ENCODE measurements at places on chromosomes 16 and 17.

- DNase-seq = no peak
These were observed 1.4 kb downstream of the PPP1R9B start for GRCh38 chr17:50149091-50149416.

DNA sequence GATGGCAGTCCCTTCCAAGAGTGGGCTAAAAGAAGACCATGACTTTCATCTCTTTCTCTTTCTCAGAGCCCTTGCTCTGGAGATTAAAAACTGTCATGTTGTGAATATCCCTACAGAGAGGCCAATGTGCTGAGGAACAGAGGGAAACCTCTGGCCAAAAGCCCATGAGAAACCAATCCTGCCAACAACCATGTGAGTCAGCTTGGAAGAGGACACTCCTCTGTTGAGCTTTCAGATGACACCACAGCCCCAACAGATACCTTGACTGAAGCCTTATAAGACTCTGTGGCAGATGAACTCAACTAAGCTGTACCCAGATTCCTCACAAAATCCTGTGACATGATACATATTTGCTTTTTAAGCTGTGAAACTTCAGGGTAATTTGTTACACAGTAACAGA lies 19.6 kb downstream of the CPPED1 start:
- no peak for DNase-seq

- DNase-seq = no peak
These were observed 988 bp downstream of the CIAO3 start for GRCh38 chr16:739560-740458.

DNA sequence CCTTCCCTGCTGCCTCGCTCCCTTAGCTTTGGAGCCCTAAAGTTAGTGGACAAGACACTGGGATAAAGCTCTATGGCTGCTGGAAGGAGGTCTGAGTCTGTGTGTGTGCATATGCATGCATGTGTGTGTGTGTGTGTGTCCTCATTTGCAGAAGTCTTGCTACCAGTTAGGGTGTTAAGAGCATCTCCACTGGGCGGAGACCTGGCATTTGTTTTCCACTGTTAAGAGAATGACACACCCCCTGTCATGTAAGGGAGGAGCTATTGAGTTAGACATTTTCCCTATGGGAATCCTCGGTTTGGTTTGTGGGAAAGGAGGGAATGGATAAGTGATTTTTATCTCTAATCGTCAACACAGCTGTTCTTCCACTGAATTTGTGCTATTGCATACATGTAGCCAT lies 24.8 kb upstream of the ARHGAP23 start:
- no peak for DNase-seq

GRCh38 chr16:63998-64913 lies 8.2 kb downstream of the RHBDF1 start:
- DNase-seq = no peak

DNA sequence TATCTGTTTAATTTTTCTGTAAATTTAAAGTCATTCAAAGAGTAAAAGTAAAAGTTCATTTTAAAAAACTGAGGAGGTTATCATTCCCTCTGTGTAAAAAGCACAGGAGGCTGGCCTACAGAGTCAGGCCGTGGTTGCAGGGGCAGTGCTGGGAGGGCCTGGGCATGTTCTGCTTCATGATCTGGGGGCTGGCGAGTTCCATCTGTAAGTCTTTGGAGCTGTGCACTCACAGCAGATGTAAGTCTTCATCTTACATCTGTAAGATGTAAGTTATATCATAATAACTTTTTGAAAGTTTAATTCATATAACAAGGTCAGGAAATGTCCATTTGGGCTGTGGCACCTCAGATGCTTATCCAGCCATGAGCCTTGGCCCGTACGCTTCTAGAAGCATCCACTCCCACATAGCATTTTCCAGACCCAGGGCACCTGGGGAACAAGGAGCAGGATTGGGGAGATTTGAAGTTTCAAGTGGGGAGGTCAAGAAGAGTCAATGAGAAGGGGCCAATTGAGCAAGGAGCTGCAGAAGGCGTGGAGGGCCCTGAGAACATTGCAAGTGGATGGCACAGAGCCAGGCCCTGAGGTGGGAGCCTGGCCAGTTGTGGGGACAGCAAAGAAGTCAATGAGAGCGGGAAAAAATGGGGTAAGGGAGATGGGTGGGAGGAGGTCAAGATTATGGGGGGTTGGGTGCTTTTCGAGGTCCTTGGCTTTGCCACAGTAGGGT lies 54.1 kb downstream of the TNFRSF13B start:
- no peak for DNase-seq

DNA sequence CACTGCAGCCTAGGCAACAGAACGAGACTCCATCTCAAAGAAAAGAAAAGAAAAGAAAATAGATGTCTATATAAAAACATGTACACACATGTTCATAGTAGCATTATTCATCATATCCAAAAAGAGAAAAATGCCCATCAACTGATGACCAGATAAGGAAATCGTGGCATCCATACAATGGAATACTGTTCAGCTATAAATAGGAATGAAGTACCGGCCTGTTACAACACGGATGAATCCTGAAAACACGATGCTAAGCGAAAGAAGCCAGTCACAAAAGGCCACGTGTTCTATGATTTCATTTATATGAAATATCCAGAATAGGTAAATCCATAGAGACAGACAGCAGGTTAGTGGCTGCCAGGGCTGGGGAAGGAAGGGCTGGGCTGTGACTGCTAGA lies 65.8 kb downstream of the TBC1D16 start:
- DNase-seq = no peak

- no peak for DNase-seq
These were observed 2.9 kb downstream of the CPPED1 start for GRCh38 chr16:12800817-12801216.

- no peak for DNase-seq
These were observed 1027.5 kb downstream of the CDH11 start for GRCh38 chr16:64094181-64094965.

DNA sequence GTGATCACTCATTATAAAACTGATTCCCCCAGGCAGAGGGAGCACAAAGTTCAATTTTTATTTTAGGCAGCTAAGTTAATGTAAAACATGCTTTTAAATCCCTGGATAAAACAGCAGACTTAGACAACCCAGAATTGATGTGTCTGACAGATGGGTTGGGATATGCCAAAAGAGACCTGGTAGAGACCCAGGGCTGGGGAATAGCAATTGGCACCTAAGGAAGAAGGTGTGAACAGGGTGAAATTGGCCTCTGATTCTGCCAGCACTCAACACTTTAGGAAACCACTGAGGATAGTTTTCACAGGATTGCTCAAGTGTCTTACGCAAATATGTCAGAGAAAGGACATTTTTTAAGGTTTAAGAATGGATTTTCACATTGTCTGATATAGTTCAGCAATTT lies 938.2 kb upstream of the CDH8 start:
- DNase-seq = no peak

- DNase-seq = no peak
These were observed 17.8 kb upstream of the TMEM219 start for GRCh38 chr16:29943846-29944799.

GRCh38 chr16:48128769-48129168 lies 27.0 kb downstream of the ABCC12 start:
- no peak for DNase-seq

DNA sequence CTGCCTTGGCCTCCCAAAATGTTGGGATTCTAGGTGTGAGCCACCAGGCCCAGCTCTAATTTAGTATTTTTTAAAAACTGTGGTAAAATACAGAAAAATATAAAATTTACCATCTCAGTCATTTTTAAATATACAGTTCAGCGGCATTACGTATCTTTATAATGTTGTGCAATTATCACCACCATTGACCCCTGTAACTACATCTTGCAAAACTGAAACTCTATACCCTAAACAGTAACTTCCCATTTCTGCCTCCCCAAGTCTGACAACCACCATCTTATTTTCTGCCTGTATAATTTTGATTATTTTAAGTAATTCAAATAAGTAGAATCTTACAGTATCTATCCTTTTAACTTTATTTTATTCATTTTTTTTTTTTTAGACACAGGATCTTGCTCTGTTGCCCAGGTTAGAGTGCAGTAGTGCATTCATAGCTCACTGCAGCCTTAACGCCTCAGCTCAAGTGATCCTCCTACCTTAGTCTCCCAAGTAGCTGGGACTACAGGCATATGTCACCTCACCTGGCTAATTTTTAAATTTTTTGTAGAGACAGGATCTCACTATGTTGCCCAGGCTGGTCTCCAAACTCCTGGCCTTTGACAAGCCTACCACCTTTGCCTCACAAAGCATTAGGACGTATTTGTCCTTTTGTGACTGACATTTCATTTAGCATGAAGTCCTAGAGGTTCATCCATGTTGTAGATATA lies 10.9 kb upstream of the GGA2 start:
- no peak for DNase-seq

DNA sequence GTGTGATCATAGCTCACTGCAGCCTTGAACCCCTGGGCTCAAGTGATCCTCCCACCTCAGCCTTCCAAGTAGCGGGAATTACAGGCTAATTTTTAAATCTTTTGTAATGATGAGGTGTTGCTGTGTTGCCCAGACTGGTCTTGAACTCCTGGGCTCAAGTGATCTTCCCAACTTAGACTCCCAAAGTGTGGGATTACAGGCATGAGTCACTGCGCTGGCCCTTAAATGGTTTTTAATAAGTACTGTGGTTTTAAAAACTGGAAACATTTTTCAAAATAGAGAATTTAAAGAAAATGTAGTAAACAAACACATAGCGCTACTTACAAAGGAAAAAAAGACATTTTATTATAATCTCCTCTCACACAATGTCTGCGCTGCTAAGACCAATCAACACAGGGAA lies 32.2 kb downstream of the MARCHF10 start:
- DNase-seq = no peak

Measured in stimulated activated CD8-positive, alpha-beta memory T cell treated with anti-CD3 and anti-CD28 coated beads, Interleukin-7, amount 100 ng/mL, for 4 hours (primary cell).